ENCODE measurements at places on chromosomes 12 and 14. TPM values are rescaled to one million over a fixed set of nuclear protein-coding genes. Genes with fewer than 3 reads are reported as not detected.
A peak's percentile ranks its signal among the peaks of the same experiment; 100 is the strongest.

DNA sequence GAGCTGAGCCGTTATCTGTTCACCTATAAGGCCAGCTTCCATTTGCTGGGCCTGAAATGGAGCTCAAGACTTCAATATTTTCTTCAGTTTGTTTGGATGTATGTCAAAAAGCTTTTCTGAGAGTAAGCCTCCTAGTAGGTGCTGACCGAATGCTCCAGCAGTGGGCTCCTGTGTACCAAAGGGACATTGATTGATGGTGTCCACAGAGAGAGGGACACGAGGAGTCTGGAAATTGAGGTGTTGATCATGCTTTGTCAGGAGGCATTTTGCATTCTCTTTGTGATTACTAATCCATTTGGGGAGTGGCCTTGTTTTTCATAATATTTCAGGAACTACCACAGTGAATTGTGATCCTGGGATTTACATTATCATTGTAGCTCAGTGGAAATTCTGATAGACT, 107.7 kb upstream of the SLC38A2 start:
- H3K27ac ChIP-seq: no peak overlapping the region
- H3K27me3 ChIP-seq: no peaks in the 10 kb centered on the region
- H3K36me3 ChIP-seq: no peaks in the 10 kb centered on the region
- no peak for DNase-seq
- no peak overlapping the region for H3K4me3 ChIP-seq

- H3K4me3 ChIP-seq: no peak overlapping the region
- H3K27ac ChIP-seq: no peak overlapping the region
- no peaks in the 10 kb centered on the region for H3K4me1 ChIP-seq
- no peak for DNase-seq
- no peaks in the 10 kb centered on the region for H3K27me3 ChIP-seq
Observed at GRCh38 chr14:100654025-100654813, 67.0 kb upstream of the BEGAIN start.

- H3K4me1 ChIP-seq: no peaks in the 10 kb centered on the region
- H3K27ac ChIP-seq: no peak overlapping the region
- no peak for DNase-seq
- H3K4me3 ChIP-seq: no peak overlapping the region
Observed at GRCh38 chr12:124629117-124629516, 61.7 kb upstream of the NCOR2 start.

GRCh38 chr12:131827961-131828534, at the start of gene MMP17:
TSS of gene MMP17 (plus strand) at chr12:131828393. CDS start at chr12:131828495, 102 bp downstream.
- H3K4me3 ChIP-seq: peak within 1 kb of the TSS; percentile 59
- no peaks in the 10 kb centered on the region for H3K36me3 ChIP-seq
- peak; percentile 58 for DNase-seq
- no peaks in the 10 kb centered on the region for H3K4me1 ChIP-seq

PAH gene
- not detected for total RNA-seq

LPAR5 gene
- total RNA-seq: 36.2 TPM

DNA sequence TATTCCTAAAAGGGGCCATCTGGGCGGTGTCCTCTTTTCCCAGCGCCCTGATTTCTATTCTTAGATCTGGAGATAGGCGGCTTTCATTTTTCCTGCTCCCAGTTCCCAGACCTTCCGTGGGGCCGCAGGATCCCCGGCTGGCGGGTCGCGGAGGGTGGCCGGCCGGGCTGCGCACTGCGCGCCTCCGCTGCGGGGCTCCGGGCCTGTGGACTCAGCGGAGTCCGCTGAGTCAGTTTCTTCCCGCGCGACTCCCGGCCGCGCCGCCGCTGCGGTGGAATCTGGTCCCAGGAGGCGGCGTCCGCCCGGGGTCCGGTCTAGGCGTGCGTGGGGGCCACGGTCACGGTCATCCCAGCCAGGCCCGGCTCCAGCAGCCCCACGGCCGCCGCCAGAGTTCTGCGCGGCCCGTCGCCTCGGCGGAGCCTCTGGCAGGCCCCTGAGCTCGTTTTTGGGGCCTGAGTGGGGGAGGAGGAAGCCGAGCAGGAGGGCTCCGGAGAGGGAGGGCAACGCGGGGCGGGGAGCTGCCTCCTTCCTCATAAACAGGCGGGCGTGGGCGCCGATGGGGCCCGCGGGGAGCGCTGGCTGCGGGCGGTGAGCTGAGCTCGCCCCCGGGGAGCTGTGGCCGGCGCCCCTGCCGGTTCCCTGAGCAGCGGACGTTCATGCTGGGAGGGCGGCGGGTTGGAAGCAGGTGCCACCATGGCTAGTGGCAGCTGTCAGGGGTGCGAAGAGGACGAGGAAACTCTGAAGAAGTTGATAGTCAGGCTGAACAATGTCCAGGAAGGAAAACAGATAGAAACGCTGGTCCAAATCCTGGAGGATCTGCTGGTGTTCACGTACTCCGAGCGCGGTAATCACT, at the start of gene LRRK2:
Gene LRRK2 (plus strand): TSS at position 559 of the 853 bp plus-strand sequence. CDS start 135 bp downstream, at position 694.
- no peaks in the 10 kb centered on the region for H3K27me3 ChIP-seq
- H3K36me3 ChIP-seq: no peaks in the 10 kb centered on the region
- no peaks in the 10 kb centered on the region for H3K4me1 ChIP-seq

GYS2 gene
- not detected for total RNA-seq

GRCh38 chr12:131420867-131421447, 289.9 kb upstream of the SFSWAP start:
- H3K4me3 ChIP-seq: no peak overlapping the region
- H3K36me3 ChIP-seq: no peaks in the 10 kb centered on the region
- no peak overlapping the region for H3K27ac ChIP-seq
- H3K4me1 ChIP-seq: no peaks in the 10 kb centered on the region
- DNase-seq: no peak

GRCh38 chr12:123284669-123285068, 13.0 kb upstream of the CDK2AP1 start:
- no peaks in the 10 kb centered on the region for H3K27me3 ChIP-seq
- H3K4me1 ChIP-seq: no peaks in the 10 kb centered on the region
- DNase-seq: no peak
- no peak overlapping the region for H3K4me3 ChIP-seq
- H3K36me3 ChIP-seq: no peaks in the 10 kb centered on the region
- H3K27ac ChIP-seq: no peak overlapping the region

GRCh38 chr14:71702786-71703185, 229.4 kb upstream of the RGS6 start:
- no peak for DNase-seq
- H3K27ac ChIP-seq: no peak overlapping the region
- no peaks in the 10 kb centered on the region for H3K27me3 ChIP-seq

DNA sequence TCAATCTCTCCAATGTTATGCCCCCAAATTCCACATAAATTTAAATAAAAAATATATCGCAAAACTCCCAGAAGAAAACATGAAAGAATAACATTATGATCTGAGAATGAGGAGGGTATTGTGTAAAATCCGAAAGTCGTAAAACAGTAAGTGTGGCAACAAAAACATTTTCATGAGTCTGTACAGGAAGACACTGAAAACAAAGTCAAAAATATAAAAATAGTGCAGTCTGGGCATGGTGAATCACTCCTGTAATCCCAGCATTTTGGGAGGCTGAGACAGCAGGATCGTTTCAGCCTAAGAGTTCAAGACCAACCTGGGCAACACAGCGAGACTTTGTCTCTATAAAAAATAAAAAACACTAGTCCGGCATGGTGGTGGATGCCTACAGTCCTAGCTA, 57.1 kb downstream of the SPTLC2 start:
- DNase-seq: no peak
- no peaks in the 10 kb centered on the region for H3K4me1 ChIP-seq
- H3K4me3 ChIP-seq: no peak overlapping the region
- no peaks in the 10 kb centered on the region for H3K27me3 ChIP-seq

DNA sequence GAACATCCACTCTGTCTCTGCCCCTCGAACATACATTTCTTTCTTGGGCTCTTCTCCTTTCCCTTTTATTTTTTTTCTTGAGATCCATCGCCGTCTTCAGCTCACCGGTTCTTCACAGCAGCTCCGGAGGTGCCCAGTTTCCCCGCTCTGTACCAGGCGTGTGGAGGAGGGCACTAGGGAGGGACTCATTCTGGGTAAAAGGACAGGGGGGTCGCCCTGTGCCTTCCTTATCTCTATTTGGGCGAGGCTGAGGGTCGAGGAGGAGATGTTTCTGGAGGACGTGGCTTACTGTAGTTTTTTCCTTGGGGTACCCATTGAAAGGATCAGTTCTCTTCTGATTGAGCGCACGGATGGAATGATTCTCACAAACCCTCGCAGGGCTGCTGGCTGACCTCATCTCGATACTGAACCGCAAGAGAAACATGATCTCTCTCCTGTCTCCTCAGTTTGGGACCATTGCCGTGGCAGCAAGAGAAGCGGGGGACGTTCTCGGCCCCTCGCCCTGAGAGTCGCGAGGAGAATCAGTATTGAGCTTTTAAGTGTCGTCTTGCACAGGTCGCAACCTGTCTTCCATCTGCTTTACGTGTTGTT, 386 bp downstream of the LIN52 start:
- H3K4me1 ChIP-seq: peaks cover 28% of the 10 kb centered on the region
- H3K27ac ChIP-seq: peak overlapping the region; percentile 75
- no peaks in the 10 kb centered on the region for H3K27me3 ChIP-seq

DDX23 gene
- total RNA-seq: 93.3 TPM

DNA sequence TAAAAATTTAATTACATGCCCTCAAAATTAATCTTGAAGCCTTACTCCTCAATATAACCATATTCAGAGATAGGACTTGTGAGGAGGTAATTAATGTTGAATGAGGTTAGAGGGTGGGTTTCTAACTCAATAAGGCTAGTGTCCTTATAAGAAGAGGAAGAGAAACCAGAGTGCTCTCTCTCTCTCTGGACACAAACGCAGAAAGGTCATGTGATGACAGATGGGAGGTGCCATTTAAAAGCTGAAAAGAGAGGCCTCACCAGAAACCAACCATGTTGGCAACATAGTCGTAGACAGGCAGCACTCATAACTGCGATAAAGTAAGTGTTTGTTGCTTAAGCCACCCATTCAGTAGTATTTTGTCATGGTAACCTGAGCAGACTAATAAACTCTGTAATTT, 378.5 kb upstream of the LMO3 start:
- H3K4me3 ChIP-seq: no peak overlapping the region
- no peaks in the 10 kb centered on the region for H3K4me1 ChIP-seq
- no peaks in the 10 kb centered on the region for H3K27me3 ChIP-seq
- H3K27ac ChIP-seq: no peak overlapping the region

GPR84 gene
- not detected for total RNA-seq

RFX4 gene
- total RNA-seq: not detected

DNA sequence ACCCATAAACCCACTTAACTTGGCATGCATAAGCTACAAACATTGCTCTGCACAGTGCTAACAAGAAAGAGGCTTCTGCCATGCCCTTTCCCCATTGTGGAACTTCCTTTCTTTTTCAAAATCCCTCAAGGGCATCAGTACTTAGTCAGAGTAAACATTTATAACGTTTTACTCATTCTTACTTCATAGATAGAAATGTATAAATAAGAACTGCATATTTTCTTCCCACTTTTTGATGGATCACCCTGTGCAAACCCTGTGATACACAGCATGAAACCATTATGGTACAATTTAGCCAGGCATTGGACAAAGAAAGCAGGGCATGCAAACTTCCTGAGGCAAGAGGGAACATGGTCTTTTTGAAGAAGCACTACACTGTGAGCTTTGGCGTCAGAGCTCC, 113.8 kb upstream of the FOXG1 start:
- no peaks in the 10 kb centered on the region for H3K4me1 ChIP-seq
- no peaks in the 10 kb centered on the region for H3K36me3 ChIP-seq
- no peak overlapping the region for H3K27ac ChIP-seq
- no peaks in the 10 kb centered on the region for H3K27me3 ChIP-seq
- no peak for DNase-seq
- H3K4me3 ChIP-seq: no peak overlapping the region

DNA sequence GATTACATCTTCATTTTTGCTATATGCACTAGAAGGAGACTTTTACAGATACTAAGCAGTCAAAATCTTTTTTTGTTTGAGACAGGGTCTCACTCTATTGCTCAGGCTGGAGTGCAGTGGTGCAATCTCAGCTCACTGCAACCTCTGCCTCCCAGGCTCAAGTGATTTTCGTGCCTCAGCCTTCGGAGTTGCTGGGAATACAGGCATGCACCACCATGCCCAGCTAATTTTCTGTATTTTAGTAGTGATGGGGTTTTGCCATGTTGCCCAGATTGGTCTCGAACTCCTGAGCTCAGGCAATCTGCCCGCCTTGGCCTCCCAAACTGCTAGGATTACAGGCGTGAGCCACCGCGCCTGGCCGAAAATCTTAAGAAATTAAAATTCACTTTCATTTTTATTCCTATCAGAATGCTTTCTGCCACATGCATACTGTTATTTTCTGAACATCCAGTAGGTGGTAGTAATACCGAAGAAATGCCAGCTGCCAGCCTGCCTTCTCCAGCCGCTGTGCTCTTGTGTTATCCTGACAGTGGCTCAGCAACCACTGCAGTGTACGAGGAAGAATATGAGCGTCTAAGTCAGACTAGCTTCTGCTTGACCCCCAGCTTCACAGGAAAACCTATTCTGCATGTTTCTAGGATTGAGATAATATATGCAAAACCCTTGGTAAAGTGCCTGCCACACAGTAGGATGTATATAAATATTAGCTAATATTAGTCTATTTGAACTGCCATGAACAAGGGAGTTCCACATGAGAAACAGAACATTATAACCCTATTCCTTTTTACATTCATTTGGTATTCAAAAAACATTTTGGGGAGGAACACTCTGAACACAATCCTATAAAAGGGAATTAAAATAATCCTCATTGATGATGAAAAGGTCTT, 54.2 kb downstream of the RPAP3 start:
- no peaks in the 10 kb centered on the region for H3K36me3 ChIP-seq
- H3K27me3 ChIP-seq: no peaks in the 10 kb centered on the region
- H3K4me1 ChIP-seq: no peaks in the 10 kb centered on the region

GRCh38 chr12:52566847-52567291, 6.8 kb downstream of the KRT74 start:
- no peaks in the 10 kb centered on the region for H3K4me1 ChIP-seq
- no peaks in the 10 kb centered on the region for H3K36me3 ChIP-seq
- no peak for DNase-seq
- no peaks in the 10 kb centered on the region for H3K27me3 ChIP-seq
- H3K4me3 ChIP-seq: no peak overlapping the region

DNA sequence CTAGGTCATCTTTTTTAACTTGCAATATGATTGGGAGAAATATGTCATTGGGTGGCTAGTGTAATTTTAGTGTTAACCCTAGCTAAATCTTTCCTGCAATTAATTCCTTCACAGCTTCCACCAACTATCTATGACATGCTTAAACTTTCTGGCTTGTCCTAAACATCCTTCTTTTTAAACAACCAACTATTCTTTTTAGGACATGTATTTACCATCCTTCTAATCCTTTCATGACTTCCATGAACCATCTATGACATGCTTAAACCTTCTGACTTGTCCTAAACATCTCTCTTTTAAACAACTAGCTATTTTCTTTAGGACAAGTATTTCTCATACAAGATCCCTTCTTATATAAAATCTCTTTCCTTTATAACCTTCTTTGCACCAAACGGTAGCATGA, 179.6 kb upstream of the PDZRN4 start:
- H3K27ac ChIP-seq: no peak overlapping the region
- no peak overlapping the region for H3K4me3 ChIP-seq
- no peak for DNase-seq
- H3K36me3 ChIP-seq: no peaks in the 10 kb centered on the region
- H3K4me1 ChIP-seq: no peaks in the 10 kb centered on the region
